ENCODE measurements at places on chromosomes 13 and 19. TPM values are rescaled to one million over a fixed set of nuclear protein-coding genes. Genes with fewer than 3 reads are reported as not detected.

Gene SYNGR4
- polyA plus RNA-seq = not detected

DNA sequence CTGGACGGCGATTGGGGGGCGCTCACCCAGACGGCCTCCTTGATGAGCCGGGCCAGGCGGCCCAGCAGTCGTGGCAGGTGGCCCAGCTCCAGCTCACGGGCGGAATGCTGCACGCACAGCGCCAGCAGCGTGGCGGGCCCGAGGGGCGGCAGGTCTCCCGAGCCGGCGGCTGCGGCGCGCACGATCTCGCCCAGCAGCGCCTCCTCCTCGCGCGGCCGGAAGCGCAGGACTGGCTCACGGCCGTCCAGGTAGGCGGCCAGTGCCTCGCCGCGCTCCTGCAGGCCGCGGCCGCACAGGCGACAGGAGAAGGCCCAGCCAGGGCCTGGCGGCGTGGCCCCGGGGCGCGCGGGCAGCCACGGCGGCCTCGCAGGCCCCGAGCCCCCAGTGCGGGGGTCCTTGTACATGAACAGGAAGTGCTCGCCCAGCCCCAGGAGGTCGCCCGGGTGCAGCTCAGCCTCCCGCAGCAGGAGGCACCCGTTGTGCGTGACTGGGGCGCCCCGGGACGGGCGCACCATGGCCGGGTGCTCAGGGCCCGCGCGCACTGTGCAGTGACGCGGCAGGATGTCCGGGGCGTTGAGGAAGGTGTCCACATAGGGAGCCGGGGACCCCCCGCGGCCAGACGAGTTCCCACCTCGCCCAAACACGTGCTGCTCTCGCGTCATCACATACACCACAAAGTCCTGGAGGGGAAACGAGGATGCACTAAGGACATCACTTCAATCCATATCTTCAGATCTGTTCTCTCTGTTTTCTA lies 9.6 kb upstream of the MAMSTR start:
- DNase-seq = no peak

GRCh38 chr19:48752496-48753365 lies at the start of gene FUT1:
TSS of gene FUT1 (minus strand) at chr19:48752641. CDS start at chr19:48751281, 1,360 bp downstream.
- DNase-seq = peak; percentile 59

GRCh38 chr13:44660050-44660449 lies 83.9 kb upstream of the TSC22D1 start:
- no peak for DNase-seq

Measured in muscle of leg (tissue), 16 donors.